Stimulated activated CD8-positive, alpha-beta memory T cell treated with anti-CD3 and anti-CD28 coated beads, Interleukin-15, amount 100 ng/mL, for 48 hours (primary cell): ENCODE measurements at places on chromosomes 6 and 20.
A peak's percentile ranks its signal among the peaks of the same experiment; 100 is the strongest.

DNA sequence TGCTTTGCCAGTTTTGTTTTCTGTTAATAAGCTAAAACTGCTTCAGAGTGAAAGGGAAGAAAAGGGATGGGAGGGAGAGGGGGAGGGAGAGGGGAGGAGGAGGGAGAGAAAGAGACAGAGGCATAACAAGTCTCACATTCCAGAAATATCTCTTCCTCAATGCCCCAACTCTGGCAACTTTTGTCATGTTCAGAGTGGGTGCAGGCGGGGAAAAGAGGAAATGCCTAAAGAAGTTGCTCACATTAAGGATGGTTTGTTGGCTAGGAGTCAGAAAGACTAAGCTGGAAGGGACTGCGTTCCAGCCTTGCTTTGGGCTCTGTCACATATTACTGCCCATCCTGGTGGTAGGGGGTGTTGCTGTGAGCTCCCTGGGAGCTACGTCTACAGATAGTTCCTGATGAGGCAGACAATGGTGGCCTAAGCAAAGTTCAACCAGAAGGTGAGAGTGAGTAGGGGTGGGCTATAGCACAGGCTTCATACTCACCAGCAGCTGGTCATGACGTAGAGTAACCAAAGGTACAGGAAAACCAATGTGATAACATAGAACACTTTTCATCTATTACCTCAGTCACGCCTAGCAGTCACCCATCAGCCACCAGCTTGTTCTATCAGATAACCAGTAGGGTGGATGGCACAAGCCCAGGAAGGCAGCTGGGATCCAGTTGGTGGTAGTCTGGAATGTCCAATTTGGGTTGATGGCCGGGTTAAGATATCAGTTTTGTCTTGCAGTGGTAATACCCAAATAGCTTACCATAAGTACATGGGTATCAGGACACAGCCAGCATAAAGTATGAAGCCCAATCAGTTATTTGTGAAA, 2.1 kb downstream of the TSPYL4 start:
- no peak for DNase-seq

- DNase-seq: no peak
Observed at GRCh38 chr6:158040051-158040803, 58.6 kb downstream of the SYNJ2 start.

GRCh38 chr6:109051301-109052017, 43.2 kb downstream of the SESN1 start:
- DNase-seq: no peak

DNA sequence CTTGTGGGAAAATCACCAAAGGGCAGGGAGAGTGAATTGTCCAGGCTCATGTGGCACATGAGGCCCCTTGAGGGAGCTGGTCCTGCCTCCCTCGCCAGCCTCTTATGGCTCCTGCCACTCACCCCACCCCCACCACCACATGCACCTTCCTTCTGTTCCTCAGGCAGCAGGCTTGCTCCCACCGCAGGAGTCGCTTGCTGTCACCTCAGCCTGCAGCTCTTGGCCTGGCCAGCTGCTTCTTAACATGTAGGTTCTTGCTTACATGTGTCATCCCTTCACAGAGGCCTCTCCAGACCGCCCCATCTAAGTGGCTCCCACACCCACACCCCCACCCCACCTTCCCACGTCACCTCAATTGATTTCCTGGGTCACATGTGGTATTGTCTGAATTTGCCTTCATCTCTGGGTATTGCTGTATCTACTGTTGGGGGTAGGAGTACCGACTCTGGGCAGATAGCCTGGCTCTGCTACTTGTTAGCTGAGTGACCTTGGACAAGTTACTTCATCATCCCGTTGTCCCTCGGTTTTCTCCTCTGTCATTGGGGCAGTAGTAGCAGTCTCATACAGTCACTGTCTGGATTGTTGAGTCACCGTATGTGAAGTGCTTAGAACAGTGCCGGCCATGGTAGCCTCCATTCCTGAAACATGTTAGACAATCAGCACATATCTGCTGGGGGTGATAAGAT, 41.7 kb downstream of the SLC9A8 start:
- no peak for DNase-seq

DNA sequence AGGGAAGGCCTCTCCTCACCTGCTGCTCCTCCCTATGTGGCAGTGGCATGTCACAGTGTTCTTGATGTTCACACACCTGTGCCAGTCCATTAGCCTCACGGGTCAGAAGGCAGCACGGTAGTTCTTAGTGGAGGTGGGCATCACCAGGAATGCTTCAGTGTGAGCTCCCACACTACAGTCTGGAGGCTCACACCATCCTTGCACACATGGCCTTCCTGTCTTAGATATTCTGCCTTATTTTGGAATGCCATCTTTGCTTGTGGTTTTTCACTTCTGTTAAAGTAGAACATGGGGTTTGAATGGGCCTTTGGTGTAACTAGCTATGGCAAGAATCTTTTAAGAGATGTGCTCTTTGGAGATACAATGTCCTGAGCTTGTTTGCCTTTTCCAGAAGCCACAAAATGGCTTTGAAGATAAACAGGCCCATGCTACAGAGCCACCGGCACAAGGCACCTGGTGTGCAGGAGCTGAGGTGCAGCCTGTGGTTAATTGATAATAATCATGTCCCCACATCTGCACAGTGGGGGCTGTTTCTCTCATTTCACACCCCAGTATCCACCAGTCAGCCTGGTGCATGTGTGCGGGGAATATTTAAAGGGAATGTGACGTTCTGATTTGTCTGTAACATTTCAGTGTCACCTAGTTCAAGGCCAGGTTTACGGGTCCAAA, 3.2 kb upstream of the SLC17A9 start:
- no peak for DNase-seq

DNA sequence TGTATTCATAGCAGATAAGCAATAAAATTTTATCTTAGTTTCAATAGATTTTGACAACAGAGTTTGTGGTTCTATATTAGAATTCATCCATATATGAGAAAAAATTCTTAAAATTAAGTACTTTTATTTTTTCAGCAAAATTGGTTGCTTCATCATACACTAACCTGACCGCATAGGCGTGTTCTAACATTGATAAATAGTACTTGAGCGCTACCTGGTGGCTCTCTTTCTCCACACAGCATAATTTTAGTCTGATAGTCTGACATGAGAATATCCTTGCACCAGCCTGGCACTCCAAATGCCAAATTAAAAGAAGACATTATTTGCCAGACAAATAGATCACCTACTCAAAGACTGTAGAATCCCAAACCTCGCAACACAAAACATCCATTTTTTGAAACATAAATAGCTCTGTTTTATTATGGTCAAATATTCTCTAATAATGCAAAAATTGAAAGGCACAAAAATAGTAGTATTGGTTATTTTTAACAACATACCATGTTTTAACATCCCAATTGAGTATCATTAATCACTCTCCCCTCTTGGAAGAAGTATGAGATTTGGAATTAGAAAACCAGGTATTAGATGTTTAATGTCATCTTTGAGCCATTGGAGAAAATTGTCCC, 33.0 kb upstream of the FILIP1 start:
- no peak for DNase-seq

GRCh38 chr6:11616200-11616611, 78.7 kb downstream of the TMEM170B start:
- no peak for DNase-seq

DNA sequence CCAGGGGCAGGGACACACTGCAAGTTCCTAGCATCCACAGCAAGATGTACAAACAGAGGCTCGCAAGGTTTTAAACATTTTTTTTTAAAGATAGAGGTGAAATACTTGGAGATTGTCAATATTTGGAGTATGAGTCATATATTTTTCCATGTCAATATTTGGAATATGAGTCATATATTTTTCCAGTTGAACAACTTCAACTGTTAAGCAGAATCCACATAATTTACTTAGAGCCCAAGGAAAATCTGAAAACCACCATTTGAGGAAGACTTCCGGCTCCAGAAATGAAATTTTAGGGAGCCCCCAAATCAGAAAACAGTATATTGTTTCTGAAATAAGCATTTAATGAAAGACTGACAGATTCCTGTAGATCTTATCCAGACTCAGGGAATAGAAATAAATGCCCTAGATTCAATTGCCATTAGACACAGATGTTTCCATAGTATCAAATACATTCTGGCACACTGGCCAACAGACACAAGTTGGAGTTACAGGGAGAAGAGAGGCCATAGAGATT, 51.6 kb upstream of the FAM184A start:
- DNase-seq: no peak

DNA sequence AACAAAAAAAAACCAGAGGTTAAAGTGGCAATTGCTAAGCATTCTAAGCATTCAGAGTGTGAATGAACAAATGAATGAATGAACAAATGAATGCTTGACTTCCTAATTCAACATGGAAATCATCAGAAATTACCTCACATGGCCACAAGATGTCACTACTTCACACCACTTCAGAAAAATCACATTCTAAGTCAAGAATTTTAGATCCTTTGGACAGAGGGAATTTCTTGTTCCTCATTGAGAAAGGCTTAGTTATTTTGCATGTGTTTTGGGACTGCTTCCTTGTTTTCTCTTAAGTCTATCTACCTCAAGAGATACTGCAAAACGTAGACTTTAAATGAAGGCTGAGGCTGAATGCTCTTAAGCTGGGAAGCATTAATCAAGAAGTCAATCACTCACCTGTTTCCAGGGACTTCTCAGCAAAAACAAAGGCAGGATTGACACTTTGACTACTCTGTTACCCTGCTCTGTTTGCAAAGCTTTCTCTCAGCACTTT, 120.2 kb downstream of the MBOAT1 start:
- DNase-seq: no peak

GRCh38 chr6:118696271-118696670, 44.9 kb upstream of the CEP85L start:
- no peak for DNase-seq

DNA sequence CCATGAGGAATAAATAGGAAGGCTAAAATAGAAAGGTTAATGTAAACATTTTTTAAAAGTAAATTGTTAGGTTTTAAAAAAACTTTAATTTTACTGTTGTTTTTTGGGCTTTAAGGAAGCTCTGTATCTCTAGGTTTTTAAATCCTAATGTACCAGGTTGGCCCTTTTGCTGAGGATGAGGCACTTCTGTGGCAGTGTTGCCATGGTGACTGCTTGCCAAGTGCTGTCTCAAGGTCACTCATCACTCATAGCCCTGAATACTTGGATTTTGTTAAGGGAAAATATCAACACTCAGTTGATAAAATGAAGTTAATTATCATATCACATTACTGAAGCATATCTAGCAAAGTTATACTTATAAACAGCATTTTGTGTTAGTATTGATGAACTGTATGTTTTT, 50.2 kb downstream of the NCOA3 start:
- no peak for DNase-seq

DNA sequence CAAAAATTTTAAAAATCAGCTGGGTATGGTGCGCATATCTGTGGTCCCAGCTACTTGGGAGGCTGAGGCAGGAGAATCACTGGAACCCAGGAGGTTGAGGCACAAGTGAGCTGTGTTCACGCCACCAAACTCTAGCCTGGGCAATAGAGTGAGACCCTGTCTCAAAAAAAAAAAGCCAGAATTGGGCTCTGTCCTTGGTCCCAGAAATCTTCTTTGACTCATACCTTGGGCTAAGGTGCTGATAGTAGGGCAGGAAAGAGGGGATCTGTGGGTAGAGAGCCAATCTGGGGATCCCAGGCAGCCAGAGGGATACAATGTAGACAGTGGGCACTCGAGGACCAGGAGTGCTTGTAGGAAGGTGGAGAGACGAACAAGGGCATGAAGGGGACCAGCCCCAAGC, 13.3 kb downstream of the ETV7 start:
- DNase-seq: no peak

GRCh38 chr6:80967609-80968008, 784.9 kb downstream of the TENT5A start:
- no peak for DNase-seq

DNA sequence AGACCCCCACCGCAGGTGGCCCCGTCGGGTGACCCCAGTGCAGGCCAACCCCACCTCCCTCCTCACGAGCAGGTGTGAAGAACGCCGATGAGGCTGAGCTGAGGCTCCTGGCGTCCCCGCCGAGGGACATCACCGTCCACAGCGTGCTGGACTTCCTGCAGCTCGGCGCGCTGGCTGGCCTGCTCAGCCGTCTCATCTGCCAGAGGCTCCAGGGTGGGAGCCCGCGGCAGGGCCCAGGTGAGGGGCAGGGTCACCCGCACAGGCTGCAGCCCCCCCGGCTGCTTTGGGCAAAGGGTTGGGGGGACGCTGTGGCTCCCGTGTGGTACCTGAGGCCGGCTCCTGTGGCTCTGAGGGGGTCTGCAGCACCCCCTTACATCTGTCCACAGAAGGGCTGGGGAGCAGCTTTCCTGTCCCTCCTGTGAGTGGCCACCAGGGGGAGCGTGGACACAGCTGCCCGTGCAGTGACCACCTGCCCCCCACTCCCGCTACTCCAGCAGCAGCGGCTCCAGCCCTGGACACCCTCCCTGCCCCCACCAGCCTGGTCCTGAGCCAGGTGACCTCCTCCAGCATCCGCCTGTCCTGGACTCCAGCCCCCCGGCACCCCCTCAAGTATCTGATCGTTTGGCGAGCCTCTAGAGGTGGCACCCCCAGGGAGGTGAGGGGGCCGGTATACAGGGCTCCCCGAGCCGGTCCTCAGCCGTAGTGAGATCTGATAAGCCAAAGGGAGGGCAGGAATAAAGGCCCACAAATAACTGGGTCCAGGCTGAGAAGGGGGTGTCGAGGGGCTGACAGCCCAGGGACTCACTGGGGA, 16.5 kb downstream of the COL20A1 start:
- DNase-seq: peak; percentile 15

GRCh38 chr20:58056921-58057686, 171.3 kb downstream of the ANKRD60 start:
- DNase-seq: no peak

DNA sequence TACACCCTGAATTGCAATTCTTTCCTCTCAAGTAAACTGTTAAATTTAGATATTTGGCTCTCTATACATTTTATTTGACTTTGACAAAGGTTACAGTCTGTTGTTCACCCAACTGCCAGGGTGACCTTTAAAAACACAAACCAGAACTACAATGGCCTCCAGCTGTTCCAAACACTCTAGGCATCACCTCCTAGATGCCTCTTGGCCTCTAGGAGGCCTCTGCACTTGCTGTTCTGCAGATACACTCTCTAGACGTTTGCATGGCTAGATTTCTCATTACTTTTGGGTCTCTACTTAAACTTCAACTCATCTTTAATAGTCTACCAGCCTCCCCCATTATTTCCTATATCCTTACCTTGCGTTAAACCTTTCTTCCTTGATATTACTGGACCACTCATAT, 102.8 kb upstream of the BEND3 start:
- no peak for DNase-seq

DNA sequence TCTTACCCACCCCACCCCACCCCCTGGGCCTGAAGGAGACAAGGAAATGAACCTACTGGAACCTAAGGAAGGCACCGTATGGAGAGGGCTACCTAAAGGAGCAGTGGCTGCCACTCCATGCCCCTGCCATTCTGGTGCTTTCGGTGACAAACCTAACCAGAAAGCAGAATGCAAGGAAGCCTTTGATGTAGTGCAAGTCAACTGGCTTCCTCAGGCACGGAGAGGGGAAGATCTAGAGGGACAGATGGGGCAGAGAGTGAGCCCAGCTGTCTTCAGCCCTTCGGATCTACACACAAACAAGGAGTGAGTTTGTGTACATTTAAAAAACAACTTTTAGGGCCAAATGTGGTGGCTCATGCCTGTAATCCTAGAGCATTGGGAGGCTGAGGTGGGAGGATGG, 39.5 kb downstream of the PPP1R16B start:
- DNase-seq: no peak

- DNase-seq: no peak
Observed at GRCh38 chr20:45104786-45105185, 3.9 kb upstream of the KCNS1 start.

GRCh38 chr6:116106146-116106545, 5.5 kb downstream of the NT5DC1 start:
- DNase-seq: no peak
